ENCODE measurements at places on chromosomes 2 and 18. TPM values are rescaled to one million over a fixed set of nuclear protein-coding genes. Genes with fewer than 3 reads are reported as not detected.
A peak's percentile ranks its signal among the peaks of the same experiment; 100 is the strongest.

DNA sequence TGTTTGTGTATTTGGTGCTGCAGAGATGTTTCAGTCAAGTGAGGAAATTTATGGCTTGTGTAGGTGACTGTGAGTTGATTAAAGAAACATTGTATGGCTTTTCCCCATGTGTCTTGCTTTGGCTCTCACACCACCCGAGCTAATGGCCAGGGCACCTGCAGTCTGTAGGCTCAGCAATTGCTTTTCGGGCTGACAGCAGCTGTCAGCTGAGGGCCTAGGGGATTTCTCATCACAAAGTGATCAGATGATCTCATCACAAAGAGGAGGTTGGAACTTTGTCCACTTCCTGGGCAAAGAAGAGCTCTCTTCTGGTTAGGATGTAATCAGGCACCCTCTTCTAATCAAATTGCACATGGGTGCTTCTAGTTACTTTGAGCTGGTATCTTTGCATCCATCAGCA lies 632.2 kb downstream of the SLC4A3 start:
- no peaks in the 10 kb centered on the region for H3K27me3 ChIP-seq
- no peaks in the 10 kb centered on the region for H3K36me3 ChIP-seq
- H3K4me1 ChIP-seq = no peaks in the 10 kb centered on the region
- no peak for DNase-seq

DNA sequence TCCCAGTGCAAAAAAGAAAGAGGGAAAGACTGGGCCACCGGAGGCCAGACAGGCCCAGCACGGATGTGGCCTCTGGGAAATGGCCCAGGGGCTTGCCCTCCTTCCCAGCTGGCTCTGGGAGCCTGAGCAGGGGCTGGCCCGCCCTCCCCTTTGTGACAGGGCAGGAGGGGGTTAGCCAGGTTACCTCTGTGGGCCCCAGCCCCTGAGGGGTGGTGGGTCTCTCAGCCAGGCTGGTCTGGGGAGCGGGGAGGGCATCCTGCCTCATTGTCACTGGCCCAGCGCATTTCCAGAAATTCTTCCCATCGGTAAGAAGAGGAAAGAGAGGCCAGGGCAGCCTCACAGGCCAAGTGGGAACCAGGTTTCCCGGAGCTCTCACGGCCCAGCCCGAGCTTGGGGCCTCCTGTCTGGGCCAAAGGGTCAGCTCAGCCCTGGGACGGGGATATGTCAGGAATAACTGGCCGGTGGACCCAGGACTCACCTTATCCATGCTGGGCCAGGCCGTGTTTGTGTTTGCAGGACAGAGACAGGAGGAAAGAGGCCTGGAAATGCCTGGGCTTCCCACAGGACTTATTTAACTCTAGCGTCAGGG lies 182.2 kb downstream of the ZFP36L2 start:
- peaks cover 31% of the 10 kb centered on the region for H3K4me1 ChIP-seq
- no peak overlapping the region for H3K4me3 ChIP-seq
- H3K27ac ChIP-seq = peak overlapping the region; percentile 26
- H3K27me3 ChIP-seq = no peaks in the 10 kb centered on the region
- H3K36me3 ChIP-seq = no peaks in the 10 kb centered on the region
- DNase-seq = no peak

CHST9 gene
- total RNA-seq = 0.90 TPM

SLC9A2 gene
- 0.22 TPM for total RNA-seq
